Activated CD4-positive, alpha-beta memory T cell treated with anti-CD3 and anti-CD28 coated beads for 36 hours (primary cell): ENCODE measurements at places on chromosomes 2 and 18.

GRCh38 chr2:136651456-136652010, 113.8 kb upstream of the THSD7B start:
- DNase-seq, result no peak

GRCh38 chr2:141927536-141927935, 203.3 kb downstream of the LRP1B start:
- no peak for DNase-seq

DNA sequence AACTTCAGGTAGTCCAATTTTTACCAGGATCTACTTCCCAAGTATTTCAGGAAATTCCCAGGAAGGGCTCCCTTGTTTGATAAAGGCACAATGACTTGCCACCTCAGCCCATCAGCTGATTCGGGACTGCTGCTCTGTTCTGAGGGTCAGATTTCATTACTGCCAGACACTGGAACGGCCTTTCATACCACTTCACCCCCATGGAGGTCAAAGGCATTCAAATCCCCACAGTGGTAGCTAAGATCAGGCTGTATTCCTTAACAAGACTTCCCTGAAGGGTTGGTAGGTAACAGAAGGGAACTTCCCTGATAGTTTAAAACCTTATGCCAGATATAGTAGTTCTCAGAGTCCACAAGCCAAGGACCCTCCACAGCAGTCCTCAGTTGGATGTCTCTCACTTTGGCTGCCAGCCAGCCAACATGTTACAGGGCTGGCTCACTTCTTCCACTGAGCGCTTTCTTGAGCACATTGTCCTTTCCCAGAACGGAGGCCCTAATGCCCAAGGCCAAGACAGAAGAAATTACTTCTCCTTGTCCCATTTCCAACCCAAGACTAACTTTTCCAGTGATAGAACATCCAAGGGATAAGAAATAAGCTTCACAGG, 40.0 kb upstream of the GLS start:
- no peak for DNase-seq

DNA sequence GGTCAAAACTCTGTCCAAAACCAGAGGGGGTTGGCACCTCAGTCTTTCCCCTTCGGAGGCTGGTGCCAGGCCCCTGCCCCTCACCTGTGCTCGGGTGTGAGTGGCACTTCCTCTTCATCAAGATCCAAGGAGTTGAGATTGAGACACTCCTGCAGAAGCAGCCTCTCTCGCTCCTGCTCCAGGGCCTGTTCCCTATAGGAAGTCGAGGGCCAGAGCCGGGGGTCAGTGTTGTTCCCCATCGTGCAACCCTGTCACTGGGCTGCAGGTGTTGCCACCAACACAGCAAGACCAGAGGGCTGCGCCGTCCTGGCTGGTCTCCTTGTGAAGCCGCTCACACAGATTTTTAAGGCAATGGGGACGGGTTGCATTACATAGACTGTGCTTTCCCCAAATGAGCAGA, 18.9 kb downstream of the FAM178B start:
- DNase-seq, result no peak

DNA sequence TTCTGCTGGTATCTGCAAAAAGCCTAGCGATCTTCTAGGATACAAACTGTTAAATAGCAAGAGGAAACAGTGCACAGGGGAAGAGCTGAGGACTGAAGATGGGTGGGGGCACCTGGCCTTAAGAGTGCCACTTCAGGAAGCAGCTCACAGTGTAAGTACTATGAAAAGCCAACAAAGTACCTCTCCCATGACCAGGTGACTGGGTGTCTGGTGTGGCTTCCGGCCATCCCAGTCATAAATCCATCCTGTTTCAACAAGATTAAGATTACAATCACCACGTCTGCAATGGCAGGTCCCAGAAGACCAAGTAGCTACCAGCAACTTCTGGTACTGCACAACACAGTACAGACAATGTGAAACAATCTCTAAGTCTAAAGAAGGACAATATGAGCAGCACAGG, 15.9 kb downstream of the ERFE start:
- no peak for DNase-seq
